ENCODE measurements at places on chromosomes 16 and 17.

DNA sequence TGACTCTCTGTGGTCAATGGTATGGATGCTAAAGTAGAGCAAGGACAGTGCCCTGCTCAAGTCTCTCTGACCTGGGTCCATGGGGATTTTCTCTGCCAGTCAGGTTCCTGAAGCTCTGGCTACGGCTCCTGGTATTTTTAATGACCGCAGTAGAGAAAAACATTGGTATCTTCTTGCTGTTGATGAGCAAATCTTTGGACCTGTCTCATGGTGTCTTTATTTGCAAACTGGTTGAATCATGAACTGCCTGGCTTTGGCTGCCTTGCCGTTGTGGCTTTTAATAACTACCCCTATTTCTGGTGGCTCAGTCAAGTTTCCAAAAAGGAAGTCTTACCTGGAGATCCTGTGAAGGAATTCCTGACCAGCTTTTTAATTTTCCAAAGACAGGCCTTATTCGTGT is 8.7 kb downstream of the FAM234A start:
- DNase-seq: no peak

GRCh38 chr17:21538615-21539014 is 153.7 kb upstream of the KCNJ18 start:
- DNase-seq: no peak

GRCh38 chr16:35177851-35178250 is 1718.4 kb downstream of the TP53TG3F start:
- DNase-seq: no peak

GRCh38 chr17:79017546-79018369 is 6.2 kb upstream of the C1QTNF1 start:
- DNase-seq: no peak

- no peak for DNase-seq
Observed at GRCh38 chr16:76816475-76816874, 374.5 kb upstream of the MON1B start.

GRCh38 chr17:63652106-63652505 is 29.9 kb downstream of the MAP3K3 start:
- no peak for DNase-seq

GRCh38 chr17:6572972-6573370 is 16.6 kb upstream of the PITPNM3 start:
- DNase-seq: no peak

- no peak for DNase-seq
Observed at GRCh38 chr16:27108826-27109665, 42.3 kb downstream of the C16orf82 start.

DNA sequence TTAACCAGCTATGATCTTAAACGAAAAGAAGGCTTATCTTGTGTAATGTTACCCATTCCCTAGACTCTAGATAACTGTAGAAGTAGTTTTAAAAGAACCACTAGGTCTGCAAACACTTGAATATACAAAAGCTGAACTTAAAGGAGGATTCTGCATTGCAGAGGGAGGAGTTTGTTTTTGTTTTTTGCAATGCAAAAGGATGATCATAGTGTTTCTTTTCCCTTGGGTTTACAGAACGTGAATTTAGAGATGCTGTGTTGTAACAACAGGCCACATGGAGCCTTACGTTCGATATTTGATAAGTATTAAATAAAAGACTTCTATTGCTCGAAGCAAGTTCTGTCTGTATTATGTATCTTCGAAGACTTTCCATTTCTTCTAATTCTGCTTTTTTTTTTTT is 77.6 kb downstream of the CHD9 start:
- no peak for DNase-seq

- DNase-seq: peak; percentile 25
Observed at GRCh38 chr16:87491522-87492290, 1.1 kb downstream of the ZCCHC14 start.

- DNase-seq: no peak
Observed at GRCh38 chr16:57667526-57668262, 412 bp upstream of the ADGRG3 start.

DNA sequence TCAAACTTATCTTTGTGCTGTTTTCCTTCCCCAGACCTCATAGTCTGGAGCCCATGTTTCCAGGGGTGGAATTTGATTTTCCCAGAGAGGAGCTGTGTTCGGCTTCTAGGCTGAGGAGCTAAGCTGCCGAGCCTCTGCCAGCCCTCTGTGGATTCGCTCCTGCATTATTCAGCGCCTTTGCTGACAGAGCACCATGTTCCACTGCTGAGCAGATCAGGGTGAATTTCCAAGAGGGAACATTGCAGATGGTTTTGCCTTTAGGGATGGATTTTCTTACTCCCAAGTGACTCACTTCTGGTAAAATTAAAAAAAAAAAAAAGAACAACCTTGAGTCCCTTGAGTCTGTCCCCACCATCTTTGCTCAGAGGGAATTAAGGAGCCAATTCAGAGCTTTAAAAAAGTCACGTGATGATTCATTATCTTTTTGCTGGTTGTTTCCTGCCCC is 229.5 kb downstream of the PRKCA start:
- DNase-seq: no peak

DNA sequence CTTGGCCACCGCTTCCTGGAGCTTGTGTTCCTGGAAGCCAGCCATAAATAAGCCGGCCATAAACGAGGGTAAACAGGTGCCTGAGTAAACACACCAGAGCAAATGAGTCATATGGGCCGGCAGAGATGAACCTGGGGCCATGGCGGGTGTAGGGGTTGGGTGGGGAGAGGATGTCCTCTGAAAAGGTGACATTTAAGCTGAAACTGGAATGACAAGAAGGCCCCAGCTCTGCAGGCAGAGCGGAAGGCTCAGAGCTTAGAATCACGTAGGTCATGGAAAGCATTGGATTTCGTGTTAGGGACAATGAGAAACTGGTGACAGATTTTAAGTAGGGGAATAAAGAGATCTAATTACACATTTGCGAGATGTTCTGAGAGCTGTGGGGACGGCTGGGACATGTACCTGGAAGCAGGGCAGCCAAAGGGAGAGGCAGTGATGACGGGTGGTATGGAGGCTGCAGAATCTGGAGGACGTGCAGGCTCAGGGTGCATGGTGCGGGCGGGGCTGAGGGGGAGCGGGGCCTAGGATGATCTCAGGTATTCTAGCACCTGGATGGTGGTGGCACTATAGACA is 8.1 kb upstream of the DNASE1 start:
- DNase-seq: peak; percentile 55

- DNase-seq: no peak
Observed at GRCh38 chr17:65039336-65039988, 17.1 kb downstream of the GNA13 start.

Measured in NCI-H146 (cell line).